ENCODE measurements at places on chromosomes 4 and X.
A peak's percentile ranks its signal among the peaks of the same experiment; 100 is the strongest.

DNA sequence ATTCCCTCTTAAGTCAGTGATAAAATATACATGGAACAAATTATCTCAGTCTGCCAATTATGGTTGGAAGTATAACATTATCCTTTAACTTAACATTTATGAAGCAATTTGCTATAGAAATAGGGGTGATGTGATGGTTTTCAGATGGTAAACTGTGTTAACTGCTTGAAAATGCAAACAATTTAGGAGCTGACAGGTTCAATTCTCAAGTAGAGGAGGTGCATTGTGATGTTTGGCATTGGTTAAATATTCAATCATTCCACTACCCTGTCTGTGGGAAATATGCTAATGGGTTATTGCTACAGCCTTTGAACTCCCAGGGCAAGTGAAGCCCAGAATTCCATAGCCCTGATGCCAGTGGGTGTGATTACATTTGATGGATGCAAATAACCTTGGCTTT is 243.4 kb upstream of the GK2 start:
- DNase-seq: peak; percentile 42

DNA sequence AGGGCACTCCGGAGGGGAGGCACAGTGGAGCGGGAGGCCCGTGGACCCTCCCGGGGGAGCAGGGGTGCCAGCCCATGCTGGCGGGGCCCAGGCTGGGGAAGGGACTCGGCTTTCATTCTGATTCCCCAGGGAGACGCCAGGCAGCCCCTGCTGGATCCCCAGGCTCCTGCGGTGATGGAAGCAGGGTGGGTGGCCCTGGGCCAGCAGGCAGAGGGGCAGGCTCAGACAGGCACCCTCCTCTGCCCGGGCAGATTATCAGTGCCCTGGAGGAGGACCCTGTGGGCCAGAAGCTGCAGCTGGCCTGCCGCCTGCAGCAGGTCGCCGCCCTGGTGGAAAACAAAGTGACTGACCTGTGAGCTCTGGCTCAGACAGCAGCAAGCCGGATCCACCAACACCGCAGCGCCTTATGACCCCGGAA is 2.1 kb upstream of the SRPK3 start:
- no peak for DNase-seq

DNA sequence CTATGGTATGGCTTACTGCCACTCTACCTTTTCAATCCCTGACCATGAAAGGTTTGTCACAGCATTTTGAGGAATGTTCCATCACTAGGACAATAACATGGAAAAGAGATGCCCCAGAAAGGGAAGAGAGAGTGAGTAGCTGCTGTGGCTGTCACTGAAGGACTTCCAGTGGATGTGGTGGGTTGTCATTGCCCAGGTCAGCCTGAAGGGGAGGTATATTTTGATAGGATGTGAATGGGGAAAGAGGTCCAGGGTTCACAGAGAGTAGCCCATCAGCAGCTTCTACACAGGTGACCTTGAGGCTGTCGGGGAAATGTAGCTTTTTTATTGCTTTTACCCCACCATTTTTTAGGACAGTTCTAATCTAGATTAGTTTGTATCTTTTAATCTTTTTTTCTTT is 30.8 kb downstream of the MTM1 start:
- no peak for DNase-seq

DNA sequence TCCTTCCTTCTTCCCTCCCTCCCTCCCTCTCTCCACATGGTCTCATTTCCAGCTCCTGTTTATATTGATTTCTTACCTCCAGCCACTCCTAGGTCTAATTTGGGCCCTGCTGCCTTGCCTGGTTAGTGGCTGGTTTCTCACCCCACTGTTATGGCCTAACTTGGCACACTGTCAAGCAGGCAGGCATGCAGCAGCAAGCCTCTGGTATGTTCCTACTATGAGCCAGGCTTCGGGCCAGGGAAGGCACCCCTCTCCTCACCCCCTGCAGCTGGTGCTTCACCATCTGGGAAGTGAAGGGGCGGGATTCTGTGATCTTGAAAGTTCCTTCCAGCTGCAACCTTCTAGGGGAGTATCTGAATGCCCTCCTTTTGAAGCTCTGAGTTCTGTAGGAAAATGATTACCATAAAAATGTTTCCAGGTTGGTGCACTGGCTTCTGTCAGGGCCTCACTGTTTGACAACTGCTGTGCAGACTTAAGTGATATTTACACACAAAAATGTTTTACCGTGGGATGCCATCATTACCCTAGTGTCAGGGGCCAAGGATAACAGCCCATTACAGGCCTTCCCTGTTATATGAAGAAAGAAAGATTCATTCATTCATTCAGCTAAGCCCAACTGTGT is 10.1 kb upstream of the VMA21 start:
- DNase-seq: no peak

DNA sequence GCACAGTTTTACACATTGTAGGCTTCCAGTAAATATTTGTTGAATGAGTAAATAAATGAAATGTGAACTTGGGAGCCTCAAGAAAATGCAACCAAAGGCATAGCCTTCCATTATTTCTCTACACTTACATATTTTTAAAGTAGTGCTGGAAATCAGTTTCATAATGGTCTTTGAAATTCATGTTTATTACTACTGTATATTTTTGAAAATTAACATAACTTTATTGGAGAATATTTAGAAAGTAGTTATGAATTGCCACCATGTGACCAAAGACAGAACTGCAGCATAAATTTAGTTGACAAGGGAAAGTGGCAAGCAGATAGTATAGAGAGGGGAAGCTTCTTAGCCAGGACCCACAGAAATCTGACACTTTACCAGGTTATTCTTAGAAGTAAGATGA is 6.4 kb downstream of the TCEAL8 start:
- peak; percentile 17 for DNase-seq

DNA sequence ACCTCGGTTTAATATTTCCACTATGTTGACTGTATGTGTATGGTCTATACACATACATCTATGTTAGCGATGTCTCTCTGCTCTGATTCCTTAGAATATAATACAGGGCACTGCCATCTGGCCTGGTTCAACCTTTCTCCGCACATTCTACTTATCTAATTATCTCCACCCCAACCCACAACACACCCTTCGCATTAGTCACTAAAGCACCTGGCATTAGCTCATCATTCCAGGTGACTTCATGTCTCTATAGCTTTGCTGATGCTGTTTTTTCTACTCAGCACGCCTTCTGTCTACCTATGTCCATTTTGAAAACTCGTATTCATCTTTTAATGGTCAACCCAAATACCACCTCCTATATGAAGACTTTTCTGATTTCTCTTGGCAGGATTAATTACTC is 425.2 kb upstream of the RASGEF1B start:
- DNase-seq: no peak

- no peak for DNase-seq
Observed at GRCh38 chrX:44094821-44095530, 121.8 kb upstream of the NDP start.

DNA sequence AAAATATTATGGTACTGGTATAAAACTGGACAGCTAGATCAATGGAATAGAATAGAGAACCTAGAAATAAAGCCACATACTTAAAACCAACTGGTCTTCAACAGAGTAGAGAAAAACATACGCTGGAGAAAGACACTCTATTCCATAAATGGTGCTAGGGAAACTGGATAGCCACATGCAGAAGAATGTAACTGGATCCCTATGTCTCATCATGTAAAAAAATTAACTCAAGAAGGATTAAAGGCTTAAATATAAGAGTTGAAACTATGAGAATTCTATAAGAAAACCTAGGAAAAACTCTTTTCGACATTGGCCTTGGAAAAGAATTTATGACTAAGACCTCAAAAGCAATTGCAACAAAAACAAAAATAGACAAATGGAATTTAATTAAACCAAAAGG is 114.6 kb downstream of the PCDH18 start:
- peak; percentile 80 for DNase-seq

- DNase-seq: no peak
Observed at GRCh38 chr4:110540581-110540980, 64.6 kb downstream of the ENPEP start.

GRCh38 chr4:81211956-81212355 is 3.1 kb downstream of the PRKG2 start:
- DNase-seq: no peak

DNA sequence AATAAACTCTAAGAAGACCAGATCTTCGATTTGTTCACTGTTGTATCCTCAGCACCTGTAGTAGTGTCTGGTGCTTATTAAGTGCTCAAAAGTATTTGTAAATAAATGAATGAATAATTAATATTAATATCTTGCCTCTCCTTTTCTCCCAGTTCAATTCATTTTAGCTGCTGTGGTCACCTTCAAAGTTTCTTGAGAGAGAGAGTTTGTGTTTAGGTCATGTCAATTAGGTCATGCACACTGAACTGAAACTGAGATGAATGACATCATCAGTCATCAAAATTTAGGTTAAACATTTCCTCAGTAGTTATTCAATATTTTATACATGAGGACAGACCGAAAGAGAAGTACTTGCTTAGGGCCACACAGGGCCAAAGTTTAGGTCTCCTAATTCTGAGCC is 73.5 kb downstream of the ANXA3 start:
- DNase-seq: no peak

- peak; percentile 1 for DNase-seq
Observed at GRCh38 chr4:74934016-74934831, 1.3 kb downstream of the PARM1 start.

GRCh38 chrX:37800717-37801116 is 20.9 kb downstream of the CYBB start:
- DNase-seq: no peak

GRCh38 chrX:10755439-10756334 is 135.3 kb upstream of the MID1 start:
- peak; percentile 81 for DNase-seq

DNA sequence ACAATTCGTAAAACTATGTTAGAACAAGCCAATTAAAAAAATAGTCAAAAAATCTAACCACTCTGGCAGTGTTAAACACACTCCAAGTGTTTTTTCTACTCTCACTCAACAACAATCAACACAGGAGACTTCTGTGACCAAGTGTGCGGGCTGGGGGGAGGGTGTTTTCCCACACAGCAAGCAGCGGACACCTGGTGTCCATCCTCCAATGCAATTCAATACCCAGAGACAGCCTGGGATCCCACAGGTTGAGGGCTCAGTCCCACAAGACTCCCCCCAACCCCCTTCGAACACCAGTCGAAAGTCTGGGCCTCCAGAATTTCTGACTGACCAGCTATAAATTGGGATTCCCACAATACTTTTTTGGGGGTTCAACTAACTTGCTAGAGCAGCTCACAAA is 8.3 kb upstream of the PIM2 start:
- no peak for DNase-seq

DNA sequence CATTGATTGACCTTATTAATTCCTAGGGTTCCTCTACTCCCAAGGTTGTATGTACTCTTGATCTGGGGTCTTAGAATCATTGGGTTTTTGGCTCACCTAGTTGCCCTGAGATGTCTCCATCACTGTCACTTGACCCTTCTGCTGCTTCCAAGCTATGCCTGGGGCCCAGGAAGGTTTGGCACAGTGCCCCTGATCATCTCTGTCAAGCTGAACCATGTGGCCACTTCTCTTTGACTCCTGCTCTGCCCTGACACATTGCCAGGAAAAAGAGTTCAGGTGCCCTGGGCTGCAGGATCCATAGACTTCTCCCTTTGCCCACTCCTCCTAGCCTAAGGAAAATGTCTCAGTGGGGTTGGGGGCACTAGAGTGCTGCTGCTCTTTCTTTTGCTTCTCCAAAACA is 3.9 kb upstream of the CHST7 start:
- no peak for DNase-seq

GRCh38 chr4:152422817-152423320 is 113.0 kb downstream of the FBXW7 start:
- no peak for DNase-seq

DNA sequence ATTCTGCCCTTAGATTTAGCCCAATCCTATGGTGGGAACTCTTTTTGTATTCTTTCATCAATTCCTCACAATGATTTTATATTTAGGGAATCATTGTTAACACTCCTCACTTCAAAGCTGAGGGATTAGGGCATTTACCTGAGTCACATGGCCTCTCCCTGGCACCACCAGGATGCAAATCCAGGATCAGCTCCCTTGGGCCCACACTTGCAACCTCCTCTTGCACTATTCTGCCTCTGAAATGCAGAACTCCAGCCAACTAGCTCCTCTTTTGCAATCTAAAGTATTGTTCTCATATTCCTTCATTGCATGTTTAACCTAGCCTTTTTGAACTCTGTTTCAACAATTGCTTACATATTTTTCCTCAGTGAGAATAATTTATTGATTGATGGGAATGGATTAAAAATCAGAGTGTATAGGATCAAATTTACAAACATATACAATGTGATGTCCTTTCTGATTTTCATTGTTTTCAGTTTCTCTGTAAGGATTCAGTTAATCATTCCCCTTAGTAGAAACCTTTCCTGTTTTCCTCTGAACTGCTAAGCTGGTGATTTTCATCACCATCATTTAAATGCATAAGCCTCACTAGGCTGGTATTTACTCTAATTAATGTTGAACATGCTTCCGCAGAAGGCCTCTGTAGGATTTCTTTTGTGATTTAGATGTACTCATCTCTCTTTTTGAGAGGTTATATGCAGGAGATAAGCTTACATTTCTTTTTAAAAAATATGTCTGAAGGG is 3.3 kb upstream of the RELL1 start:
- DNase-seq: no peak

- DNase-seq: no peak
Observed at GRCh38 chrX:134461437-134461836, 1.5 kb downstream of the HPRT1 start.

GRCh38 chr4:38547052-38547451 is 116.9 kb upstream of the KLF3 start:
- no peak for DNase-seq

- DNase-seq: no peak
Observed at GRCh38 chrX:57133706-57134105, 3.5 kb downstream of the SPIN2A start.

DNA sequence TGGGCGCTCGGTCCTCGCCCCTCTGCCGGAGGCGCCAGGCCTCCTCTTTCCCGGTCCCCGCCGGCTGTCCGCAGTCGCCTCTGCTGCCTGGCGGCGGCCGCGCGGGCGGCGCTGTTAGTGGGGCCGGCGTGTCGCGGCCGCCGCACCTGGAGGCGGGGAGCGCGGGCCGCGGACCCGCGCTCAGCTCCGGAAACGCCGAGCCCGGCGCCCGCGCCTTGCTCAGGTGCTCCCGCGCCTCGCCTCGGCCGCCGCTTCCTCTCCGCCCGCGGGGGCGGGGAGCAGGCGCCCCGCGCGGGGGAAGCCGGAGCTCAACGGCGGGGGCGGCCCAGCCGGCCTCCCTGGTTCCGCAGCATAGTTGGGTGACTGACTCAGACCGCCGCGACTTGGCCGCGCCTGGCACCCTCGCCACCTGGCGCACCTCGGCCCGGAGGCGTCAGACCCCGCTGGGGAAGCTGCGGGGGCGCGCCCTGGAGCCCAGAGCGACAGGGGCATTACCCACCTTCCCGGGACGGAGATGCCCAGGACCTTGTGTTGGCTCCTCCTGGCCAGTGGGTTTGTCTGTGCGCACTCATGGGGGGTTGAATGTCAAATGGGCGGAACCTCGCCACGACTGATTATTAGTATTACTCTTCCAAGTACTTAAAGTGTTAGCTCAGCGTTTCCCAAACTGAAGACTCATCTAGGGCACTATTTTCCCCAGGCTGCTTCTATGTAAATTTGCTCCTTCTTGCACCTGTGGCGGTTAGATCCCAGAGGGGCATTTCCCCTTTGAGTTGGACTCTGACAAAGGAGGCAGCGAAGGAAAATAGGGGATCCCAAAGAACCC is at the start of gene ARAP2:
Gene ARAP2 (minus strand): TSS at position 258 of the 826 bp plus-strand sequence. CDS start 15,028 bp downstream, outside the sequence.
- peak; percentile 24 for DNase-seq

GRCh38 chr4:101961144-101961543 is 170.6 kb downstream of the BANK1 start:
- DNase-seq: peak; percentile 80
